MM.1S (cell line): ENCODE measurements at places on chromosomes 1 and 21.

DNA sequence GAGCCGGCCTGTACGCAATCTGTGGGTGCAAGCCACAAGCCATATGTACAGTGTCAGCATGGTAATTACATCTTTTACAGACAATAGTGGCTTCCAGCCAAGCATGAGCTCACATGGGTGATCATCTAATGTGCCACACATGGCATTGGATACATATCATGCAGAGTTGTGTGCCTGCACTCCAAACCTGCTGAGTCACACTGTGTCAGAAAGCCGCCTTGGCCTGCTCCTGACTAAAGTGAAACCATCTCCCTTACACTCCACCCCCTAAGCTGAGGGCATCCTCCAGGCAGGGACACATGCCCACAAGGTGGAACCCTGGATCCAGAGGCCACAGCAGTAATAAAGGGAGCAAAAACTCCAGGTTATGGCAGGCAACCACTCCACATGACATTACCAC, 72.5 kb downstream of the KCNT2 start:
- peak; percentile 46 for DNase-seq

- no peak for DNase-seq
Measured at GRCh38 chr1:156153362-156153761, at the start of gene SEMA4A. Gene SEMA4A, plus strand, starts transcription at chr1:156153585. Its CDS starts 994 bp downstream, at chr1:156154579.

- DNase-seq = no peak
Measured at GRCh38 chr1:175169286-175170018, 23.1 kb downstream of the KIAA0040 start.

- no peak for DNase-seq
Measured at GRCh38 chr1:187433598-187433997, 604.8 kb downstream of the PLA2G4A start.

DNA sequence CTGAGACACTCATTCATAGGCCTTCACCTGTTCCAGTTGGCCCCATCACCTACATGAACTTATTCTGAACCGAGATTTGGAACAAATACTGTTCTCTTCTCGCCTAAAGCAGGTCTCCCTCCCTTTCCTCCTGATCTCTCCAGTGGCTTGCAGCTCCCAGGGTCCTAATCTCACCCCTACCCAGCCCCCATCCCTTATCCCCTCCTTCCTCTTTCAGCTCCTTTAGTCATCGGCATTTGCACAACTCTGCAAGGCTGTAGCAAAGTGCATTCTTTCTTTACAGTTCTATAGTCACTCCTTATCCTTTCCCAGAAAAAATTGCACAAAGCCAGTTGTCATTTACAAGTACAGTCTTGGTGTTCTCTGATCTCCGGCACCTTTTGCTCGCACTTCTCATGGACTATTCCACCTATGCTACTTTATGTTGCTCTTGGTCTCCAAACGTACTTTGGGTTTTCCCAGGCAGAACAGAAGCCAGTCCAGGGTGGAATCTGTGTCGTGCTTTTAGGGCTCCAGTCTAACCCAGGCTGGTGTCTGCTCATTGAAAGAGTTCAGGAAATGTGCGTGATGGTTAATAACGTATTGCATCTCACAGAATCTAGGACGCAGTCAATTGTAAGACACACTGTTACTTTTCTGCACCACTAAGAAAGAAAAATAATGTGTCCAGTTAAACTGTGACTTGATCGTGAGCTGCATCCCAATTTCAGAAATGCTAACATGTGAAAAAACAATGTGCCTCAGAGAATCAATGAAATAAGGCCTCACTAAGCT, 965 bp downstream of the ABCA4 start:
- DNase-seq = no peak

DNA sequence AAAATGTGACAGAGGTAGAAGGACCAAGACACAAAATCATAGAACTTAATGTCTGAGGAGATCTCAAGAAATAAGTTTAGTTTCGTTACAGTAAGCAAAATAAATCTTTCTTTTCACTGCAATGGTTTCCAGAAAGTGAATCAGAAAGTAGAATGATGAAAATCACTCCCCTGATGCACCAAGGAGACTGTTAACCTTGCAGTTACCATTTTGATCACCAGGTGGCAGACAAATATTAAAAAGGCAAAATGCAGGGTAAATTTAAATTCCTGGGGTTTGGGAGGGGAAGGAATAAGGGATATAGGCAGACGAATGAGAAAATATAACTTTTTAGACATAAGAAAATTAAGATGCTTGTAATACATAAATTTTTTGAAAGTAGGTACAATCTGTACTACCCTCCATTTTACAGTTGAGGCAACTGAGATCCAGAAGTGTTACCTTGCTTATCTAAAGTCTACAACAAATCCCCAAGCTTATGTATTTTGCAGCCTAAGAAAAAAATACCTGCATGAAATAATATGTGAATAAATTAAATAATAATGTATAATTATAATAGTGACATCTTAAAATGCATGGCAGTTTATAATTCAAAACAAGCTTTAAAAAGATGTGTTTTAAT, 253.2 kb downstream of the CRB1 start:
- peak; percentile 55 for DNase-seq

DNA sequence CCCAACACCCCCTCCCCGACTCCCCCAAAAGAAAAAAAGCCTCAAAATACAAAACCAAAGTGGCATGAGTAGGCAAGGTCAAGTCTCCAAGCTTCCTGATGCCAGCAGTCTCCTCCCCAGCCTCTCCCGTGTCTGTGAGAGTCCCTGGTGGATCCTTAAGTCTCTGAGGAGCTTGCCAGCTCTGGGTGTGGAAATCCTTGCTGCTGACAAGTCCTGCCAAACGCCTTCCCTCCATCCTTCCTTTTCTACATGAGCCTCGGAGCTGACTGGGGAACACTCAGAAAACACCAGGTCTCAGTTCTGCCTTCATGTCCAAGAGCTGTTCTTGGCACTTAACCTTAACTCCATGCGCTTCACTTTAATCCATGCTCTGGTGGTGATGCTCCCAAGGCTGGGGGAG, 3.7 kb upstream of the ETV3L start:
- no peak for DNase-seq

GRCh38 chr1:104291156-104291555, 541.5 kb downstream of the AMY1C start:
- DNase-seq = no peak

GRCh38 chr1:109644670-109645069, 11.2 kb upstream of the GSTM4 start:
- no peak for DNase-seq

- DNase-seq = no peak
Measured at GRCh38 chr1:199843861-199844260, 183.6 kb upstream of the NR5A2 start.

GRCh38 chr1:69940816-69941215, 264.6 kb downstream of the LRRC40 start:
- DNase-seq = peak; percentile 41

- DNase-seq = no peak
Measured at GRCh38 chr21:35316456-35316855, 267.4 kb upstream of the RUNX1 start.

- DNase-seq = no peak
Measured at GRCh38 chr1:156638189-156638985, 3.5 kb upstream of the BCAN start.

DNA sequence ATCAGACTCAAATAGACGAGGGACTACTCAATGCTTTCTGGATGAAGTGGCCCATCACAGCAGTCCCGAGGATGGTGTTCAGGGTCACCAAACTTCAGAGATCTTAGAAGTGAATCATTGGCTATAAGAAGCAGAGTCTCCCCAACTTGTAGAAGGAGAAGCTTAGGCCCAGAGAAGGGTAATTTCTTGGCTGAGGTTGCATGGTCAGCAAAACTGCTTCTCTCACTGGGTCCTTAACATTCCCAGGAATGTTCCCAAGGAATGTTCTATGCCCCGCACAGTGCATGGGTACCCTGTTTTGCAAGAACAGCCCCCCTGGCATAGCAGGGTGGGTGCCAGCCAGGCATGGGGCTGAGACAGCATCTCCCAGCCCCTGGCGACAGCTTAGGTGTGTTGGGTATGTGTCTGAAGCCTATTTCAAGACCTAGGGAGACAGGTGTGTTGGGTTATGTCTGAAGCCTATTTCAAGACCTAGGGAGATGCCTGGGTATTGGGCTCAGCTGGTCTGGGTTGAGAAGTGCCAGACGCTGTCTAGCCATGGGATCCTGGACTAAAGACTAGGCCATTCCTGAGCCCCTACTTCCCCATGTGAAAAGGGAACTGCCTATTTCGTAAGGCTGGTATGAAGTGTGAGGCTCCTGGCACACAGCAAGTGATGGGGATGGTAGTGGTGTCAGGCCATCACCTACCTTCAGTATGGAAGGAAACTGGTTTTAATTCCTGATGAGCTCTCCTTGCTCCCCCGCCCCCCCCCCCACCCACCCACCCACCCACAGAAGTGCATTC, 26.1 kb downstream of the PADI6 start:
- DNase-seq = no peak

DNA sequence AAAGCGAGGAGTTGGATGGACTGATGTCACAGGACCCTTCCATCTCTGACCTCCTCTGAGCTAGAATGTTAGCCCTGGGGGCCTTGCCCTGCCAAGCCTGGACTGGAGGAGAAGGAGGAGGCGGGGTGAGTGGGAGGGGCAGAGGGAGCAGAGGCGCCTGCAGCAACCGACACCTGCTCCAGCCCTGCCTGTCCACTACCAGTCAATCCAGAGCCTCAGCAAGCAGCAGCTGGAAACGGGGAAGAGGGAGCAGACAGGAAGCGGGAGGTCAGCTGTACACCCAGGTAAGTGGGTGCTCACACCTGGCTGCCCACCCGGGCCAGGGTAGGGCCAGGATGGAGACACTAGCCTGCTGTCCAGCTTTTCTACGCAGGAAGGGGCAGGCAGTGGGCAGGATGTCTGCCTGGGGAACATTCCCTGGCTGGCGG, at the start of gene IGFN1:
Gene IGFN1, plus strand, starts transcription at position 201 of the 428 bp plus-strand sequence. CDS start 2,470 bp downstream, outside the sequence.
- no peak for DNase-seq

DNA sequence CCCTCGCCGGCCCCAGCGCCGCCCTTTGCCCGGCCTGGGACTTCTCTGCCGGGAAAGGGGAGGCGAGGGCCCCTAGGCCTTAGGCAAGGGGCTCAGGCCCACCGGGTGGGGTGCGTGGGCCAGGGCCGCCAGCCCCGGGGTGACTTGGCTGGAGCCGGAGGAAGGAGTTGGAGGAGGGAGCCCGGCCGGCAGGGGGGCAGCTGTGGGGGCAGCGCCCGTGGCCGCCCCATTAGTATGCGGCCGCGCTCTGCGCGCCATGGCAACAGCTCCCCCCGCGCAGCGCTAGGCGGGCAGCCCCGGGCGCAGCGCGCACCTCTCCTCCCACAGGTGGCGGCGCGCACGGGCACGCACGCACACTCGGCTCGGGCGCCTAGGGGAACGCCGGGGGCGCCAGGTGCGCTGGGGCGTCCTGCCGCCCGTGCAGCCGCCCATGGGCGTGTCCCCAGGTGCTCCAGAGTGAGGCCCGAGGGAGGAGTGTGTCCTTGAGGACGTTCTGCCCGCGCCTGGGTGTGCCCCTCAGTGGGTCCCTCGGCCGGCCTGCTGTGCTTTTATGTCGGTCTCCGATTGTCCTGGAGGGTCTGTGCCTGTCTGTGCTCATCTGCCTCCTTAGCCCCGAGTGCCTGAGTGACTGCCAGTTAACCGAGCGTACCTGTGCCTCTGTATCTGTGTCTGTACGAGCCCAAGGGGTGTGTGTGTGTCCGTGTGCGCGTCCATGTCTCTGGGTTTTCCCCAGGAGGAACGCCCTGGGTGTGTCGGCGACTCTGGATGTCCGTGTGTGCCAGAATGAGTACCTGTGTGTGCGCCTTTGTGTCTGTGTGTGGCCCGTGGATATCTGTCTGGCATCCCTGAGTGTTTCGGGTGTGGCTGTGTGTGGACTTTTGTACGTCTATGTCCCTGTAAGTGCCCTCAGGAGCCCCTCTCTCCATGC, 38.2 kb upstream of the WASF2 start:
- peak; percentile 33 for DNase-seq

DNA sequence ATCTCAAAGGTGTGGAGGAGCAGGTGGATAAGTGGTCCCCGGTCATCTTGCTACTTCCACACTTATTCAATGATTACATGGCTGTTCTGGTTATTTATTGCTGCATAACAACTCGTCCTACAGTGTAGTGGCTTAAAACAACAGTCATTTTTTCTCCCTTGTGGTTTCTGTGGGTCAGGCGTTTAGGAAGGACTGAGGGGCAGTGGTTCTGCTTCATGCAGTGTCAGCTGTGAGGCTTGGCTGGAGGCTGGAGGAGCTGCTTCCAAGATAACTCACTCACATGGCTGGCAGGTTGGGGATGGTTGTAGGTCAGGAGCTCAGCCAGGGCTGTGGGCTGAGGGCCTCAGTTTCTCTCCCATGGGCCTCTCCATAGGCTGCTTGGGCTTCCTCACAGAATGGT, 5.9 kb upstream of the SLC6A17 start:
- no peak for DNase-seq

GRCh38 chr1:227543283-227544066, 19.9 kb upstream of the ZNF678 start:
- DNase-seq = no peak

- DNase-seq = no peak
Measured at GRCh38 chr1:150474869-150475268, 12.3 kb upstream of the TARS2 start.

GRCh38 chr21:40622531-40622930, 224.4 kb downstream of the DSCAM start:
- no peak for DNase-seq

DNA sequence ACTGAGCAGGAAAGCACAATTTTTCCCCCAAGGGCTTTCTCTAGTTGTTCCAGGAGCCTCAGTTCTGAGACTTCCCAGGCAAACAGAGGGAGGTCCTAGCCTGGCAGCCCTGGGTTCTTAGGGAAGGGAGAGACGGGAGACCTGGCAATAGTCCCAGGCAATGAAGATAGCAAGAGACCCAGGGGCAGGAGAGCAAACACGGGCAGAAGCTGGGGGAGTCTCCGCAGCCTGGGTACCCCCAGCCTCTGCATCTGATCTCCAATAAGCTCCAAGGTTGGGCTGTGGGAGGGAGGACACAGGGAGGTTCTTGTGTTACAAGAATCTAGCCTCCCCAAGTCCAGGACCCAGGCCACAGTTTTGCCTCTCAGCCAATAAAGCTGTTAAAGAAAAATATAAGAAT, 2.4 kb downstream of the BLACAT1 start:
- no peak for DNase-seq

- DNase-seq = no peak
Measured at GRCh38 chr1:221667504-221667903, 74.4 kb downstream of the DUSP10 start.

GRCh38 chr1:224544346-224545110, 71.6 kb upstream of the CNIH3 start:
- DNase-seq = no peak

DNA sequence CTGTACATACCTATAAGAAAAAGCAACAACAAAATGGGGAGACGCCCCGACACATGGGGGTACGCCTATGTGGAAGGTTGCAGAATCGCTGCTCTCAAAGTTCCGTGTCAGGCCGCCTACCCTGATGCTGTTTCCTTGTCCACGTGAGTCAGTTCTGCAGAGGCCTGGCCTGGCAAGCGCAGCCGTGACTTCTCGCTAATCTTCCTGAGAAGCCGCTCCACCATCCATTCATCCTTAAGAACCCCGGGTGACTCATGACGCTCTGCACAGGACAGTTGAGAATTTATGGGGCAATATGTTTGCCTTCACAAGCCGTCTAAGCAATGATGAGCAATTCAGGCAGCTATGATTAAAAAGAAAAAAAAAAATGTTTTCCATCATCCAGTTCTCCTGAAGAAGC, 122.3 kb upstream of the TMPRSS2 start:
- DNase-seq = no peak
